ENCODE measurements at places on chromosomes 12 and 14.

DNA sequence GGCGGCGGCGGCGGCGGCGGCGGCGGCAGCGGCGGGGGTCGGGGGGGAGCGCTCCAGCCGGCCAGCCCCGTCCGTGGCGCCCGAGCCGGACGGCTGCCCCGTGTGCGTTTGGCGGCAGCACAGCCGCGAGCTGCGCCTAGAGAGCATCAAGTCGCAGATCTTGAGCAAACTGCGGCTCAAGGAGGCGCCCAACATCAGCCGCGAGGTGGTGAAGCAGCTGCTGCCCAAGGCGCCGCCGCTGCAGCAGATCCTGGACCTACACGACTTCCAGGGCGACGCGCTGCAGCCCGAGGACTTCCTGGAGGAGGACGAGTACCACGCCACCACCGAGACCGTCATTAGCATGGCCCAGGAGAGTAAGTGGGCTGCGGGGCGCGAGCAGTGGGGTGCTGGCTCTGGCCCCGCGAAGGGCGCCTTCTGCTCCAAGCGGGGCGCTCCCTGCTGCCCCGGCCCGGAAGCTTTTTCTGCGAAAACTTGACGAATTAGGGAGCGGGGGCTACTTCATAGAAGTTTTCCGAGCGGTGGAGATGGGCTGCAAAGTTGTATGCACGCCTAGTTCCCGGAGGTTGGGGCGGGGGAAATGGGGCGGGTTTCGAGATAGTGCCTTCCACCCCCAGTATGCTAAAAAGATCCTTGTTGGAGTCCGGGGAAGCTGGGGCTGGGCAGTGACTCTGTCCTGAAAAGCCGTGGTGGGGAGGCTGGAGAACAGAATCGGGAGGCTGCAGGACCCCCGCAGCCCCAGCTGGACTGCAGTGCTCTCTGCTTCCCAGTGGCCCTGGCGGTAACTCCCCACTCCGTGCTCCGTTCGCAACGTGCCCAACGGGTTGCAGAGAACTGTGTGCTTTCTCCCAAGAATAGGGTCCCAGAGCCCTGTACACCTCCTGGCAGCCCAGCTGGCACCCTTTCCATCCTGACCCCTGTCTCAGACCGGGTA lies 751 bp downstream of the GDF11 start:
- H3K27ac ChIP-seq, result no peak overlapping the region
- no peaks in the 10 kb centered on the region for H3K27me3 ChIP-seq
- peaks cover 42% of the 10 kb centered on the region for H3K4me1 ChIP-seq

DNA sequence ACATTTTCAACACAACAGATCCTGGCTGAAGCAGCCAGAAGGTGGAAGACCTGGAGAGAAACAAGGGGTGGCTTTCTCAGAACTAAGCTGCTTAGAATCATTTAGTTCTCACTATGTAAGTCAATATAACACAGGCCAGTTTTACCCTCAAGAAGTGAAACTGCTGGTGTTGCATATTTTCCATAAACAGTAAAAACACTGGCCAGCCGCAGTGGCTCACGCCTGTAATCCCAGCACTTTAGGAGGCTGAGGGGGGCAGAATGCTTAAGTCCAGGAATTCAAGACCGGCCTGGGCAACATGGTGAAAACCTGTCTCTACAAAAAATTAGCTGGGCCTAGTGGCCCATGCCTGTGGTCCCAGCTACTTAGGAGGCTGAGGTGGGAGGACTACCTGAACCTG lies 11.6 kb downstream of the STX2 start:
- H3K36me3 ChIP-seq, result peaks cover 7% of the 10 kb centered on the region
- no peaks in the 10 kb centered on the region for H3K27me3 ChIP-seq
- no peak overlapping the region for H3K4me3 ChIP-seq
- no peak for DNase-seq

GRCh38 chr12:25404955-25405354 lies 148.1 kb downstream of the LMNTD1 start:
- DNase-seq, result no peak
- no peak overlapping the region for H3K4me3 ChIP-seq
- no peaks in the 10 kb centered on the region for H3K36me3 ChIP-seq
- H3K27me3 ChIP-seq, result no peaks in the 10 kb centered on the region
- H3K27ac ChIP-seq, result no peak overlapping the region

DNA sequence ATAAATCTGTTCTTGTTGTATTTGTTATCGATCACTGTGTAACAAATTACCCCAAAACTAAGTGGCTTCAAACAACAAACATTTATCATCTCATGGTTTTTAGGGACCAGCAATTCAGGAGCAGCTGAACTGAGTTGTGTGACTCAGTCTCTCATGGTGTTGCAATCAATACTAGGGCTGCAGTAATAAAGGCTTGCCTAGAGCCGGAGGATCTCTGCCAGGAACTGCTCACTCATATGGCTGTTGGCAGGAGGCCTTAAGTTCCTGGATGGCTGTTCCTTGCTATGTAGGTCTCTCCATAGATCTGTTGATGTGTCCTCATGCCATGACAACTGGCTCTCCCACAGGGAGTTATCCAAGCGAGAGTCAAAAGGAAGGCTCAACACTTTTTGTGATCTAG lies 3.8 kb upstream of the PSMC6 start:
- H3K27me3 ChIP-seq, result no peaks in the 10 kb centered on the region
- no peak for DNase-seq
- peaks cover 21% of the 10 kb centered on the region for H3K4me1 ChIP-seq
- no peak overlapping the region for H3K4me3 ChIP-seq
- H3K36me3 ChIP-seq, result peaks cover 13% of the 10 kb centered on the region
- no peak overlapping the region for H3K27ac ChIP-seq

DNA sequence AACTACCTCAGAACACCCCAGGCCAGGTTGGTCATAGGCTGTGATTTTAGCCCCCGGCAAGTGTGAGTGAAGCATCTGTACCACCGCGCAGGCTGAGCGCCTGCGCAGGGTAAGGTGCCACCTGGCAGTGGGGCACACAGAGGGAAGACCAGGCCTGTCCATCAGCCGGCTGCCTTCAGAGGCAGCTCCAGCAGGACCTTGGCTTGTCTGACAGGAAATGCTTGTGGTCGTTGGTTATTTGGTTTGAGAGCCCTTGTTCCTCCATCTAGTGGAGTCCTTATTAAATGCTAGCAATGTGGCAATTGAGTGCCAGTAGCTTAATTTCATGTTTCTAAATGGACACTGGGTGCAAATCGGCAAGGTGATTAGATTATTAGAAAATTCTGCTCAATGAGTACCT lies 27.5 kb downstream of the SLC25A29 start:
- no peak overlapping the region for H3K27ac ChIP-seq
- no peak overlapping the region for H3K4me3 ChIP-seq
- no peak for DNase-seq
- H3K36me3 ChIP-seq, result peaks cover 19% of the 10 kb centered on the region
- peaks cover 47% of the 10 kb centered on the region for H3K4me1 ChIP-seq
- H3K27me3 ChIP-seq, result no peaks in the 10 kb centered on the region

- DNase-seq, result no peak
- peaks cover 2% of the 10 kb centered on the region for H3K36me3 ChIP-seq
- H3K4me1 ChIP-seq, result no peaks in the 10 kb centered on the region
- H3K27ac ChIP-seq, result no peak overlapping the region
- no peak overlapping the region for H3K4me3 ChIP-seq
- H3K27me3 ChIP-seq, result peaks cover 14% of the 10 kb centered on the region
These were observed 79.8 kb upstream of the ETV6 start for GRCh38 chr12:11569716-11570115.

- H3K4me3 ChIP-seq, result no peak overlapping the region
- H3K4me1 ChIP-seq, result peaks cover 17% of the 10 kb centered on the region
- peak overlapping the region; percentile 80 for H3K27ac ChIP-seq
- H3K36me3 ChIP-seq, result peaks cover 22% of the 10 kb centered on the region
- no peak for DNase-seq
These were observed 3.5 kb upstream of the RAN start for GRCh38 chr12:130868412-130868811.

- H3K4me1 ChIP-seq, result peaks cover 48% of the 10 kb centered on the region
- DNase-seq, result no peak
- no peaks in the 10 kb centered on the region for H3K36me3 ChIP-seq
- H3K27me3 ChIP-seq, result no peaks in the 10 kb centered on the region
- H3K4me3 ChIP-seq, result no peak overlapping the region
These were observed 10.0 kb upstream of the ITGA5 start for GRCh38 chr12:54429014-54429471.

DNA sequence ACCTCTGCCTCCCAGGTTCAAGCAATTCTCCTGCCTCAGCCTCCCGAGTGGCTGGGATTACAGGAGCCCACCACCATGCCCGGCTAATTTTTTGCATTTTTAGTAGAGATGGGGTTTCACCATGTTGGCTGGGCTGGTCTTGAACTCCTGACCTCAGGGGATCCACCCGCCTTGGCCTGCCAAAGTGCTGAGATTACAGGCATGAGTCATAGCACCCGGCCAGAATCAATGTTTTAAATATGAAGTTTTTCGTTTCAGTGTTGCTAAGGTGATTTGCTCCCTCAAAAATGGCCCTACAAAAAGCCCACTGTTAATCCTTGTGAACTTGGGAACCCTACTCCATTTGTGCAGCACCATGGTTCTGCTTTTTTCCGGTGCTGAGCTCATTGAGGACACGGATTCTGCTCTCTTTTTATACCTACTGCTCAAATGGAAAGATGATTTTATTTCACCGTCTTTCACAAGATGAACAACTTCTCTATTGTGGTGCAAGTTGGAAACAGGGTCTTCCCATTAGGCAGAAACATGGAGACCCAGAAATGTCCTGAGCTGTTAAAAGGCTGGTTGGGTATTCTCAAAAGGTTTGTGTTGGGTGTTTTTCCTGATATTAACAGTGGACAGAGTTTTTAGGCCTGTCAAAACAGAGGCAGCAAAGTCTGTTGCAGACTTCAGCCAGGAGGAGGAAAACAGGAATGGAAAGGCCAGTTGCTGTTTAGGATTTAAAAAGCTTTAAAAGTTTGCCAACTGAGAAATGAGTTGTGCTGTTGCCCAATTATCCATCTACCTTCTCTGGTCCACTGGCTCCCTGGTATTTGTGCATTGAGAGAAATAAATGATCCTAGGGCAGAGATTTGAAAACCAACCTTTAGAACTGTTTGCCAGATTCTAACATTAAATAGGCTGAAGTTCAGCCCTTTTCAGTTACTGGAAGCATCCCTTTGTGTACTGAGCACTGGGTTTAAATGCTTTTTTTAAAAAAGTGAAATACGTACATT lies 85.8 kb downstream of the ATP23 start:
- H3K27ac ChIP-seq, result no peak overlapping the region
- peaks cover 44% of the 10 kb centered on the region for H3K27me3 ChIP-seq
- no peaks in the 10 kb centered on the region for H3K4me1 ChIP-seq
- H3K36me3 ChIP-seq, result no peaks in the 10 kb centered on the region
- H3K4me3 ChIP-seq, result no peak overlapping the region
- DNase-seq, result no peak

GRCh38 chr12:96912261-96912660 lies 5.2 kb downstream of the NEDD1 start:
- peaks cover 9% of the 10 kb centered on the region for H3K36me3 ChIP-seq
- H3K4me3 ChIP-seq, result no peak overlapping the region
- no peak for DNase-seq

DNA sequence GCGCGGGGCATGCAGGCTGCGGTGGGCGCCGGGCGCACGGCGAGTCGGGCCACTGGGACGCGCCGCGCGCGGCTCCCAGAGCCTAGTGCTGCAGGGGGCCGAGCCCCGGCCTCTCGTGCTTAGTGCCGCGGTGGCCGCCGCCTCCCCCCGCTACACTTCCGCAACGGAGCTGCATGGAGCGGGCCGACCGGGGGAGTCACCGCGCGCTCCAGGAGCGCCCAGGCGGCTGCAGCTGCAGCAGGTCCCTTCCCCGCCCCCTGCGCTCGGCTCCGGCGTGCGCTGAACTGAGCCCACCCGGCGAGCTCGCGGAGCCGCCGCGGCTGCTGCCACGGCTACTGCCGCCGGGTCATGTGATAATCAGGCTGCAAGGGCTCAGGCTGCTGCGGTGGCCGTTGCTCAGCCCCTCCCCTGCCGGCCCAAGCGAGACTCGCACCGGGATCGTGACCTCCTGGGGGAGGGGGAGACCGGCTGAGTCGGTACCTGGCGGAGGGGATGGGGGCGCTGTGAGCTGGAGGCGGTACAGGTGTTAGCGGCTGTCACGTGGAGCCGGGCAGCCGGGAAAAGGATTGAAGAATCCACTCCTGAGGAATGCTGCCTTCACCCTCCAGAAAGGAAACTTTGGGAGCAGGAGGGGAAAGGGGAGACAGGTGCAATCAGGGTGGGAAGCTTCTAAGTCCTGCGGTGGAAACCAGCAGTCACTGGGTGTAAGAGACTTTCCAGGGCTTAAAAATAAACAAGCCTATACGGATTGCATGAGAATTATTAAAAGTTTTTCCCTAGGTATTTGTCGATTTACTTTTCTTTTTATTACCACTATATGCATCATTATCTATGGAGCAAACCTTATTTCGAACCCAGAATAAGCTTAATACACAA lies at the start of gene PPM1H:
TSS of gene PPM1H (minus strand) at position 352 of the 876 bp plus-strand sequence. CDS start 414 bp downstream, outside the sequence.
- peak within 1 kb of the TSS; percentile 78 for H3K4me3 ChIP-seq
- no peak for DNase-seq
- no peaks in the 10 kb centered on the region for H3K36me3 ChIP-seq

GRCh38 chr12:7047306-7047705 lies 13.2 kb upstream of the C1S start:
- no peak overlapping the region for H3K27ac ChIP-seq
- H3K36me3 ChIP-seq, result no peaks in the 10 kb centered on the region
- no peak overlapping the region for H3K4me3 ChIP-seq
- DNase-seq, result no peak
- no peaks in the 10 kb centered on the region for H3K4me1 ChIP-seq

DNA sequence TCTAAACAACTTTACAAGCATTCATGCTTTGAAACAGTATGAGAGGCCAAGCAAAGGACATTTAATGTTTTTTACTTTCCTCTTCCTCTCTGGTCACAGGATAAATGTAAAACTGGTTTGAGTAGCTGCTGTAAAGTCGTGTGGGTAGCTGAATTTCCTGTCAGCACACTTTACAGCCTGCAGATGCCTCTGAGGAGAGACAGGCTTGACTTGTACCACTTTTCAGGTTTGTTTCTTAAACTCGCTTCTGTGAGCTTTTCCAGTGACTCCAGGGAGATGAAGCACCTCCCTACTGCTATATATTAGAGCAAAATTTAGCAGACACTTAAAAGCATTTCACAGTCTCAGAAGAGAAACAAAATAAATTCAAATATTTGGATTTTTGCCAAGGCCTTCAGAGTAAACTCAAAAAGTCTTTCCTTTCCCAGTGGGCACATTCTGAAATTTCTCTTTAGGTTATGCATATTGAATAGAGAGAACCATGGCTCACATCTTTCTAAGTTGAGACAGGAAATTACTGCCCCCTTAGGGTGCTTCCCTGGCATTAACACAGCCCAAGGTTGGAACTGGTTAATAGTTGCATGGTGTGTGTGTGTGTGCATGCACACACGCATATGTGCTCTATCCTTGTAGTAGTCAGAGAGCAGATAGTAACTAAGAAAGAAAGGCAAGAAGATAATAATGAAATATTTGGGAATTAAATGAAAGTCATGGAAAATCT lies 557.3 kb upstream of the MIS18BP1 start:
- H3K36me3 ChIP-seq, result no peaks in the 10 kb centered on the region
- H3K4me3 ChIP-seq, result no peak overlapping the region
- H3K27me3 ChIP-seq, result no peaks in the 10 kb centered on the region
- no peak for DNase-seq

DNA sequence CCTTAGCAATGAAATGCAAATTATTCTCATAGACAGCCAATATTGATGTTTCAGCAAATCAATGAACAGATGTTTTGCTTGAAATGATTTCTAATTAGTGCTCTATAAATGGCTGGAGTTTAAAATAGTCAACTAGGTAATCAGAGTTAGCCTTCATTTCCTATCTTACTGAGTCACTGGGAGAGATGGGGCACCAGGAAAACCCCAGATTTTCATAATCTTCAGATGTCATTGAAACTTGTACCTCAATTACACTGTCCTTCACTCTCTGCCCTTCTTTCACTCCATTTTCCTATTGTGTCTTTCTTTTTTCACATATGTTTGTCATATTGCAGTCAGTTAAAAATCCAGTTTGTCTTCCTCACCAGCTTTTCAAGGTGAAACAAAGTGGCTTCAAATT lies 92.7 kb downstream of the C12orf75 start:
- no peak overlapping the region for H3K4me3 ChIP-seq
- H3K4me1 ChIP-seq, result no peaks in the 10 kb centered on the region
- H3K27me3 ChIP-seq, result no peaks in the 10 kb centered on the region
- H3K36me3 ChIP-seq, result no peaks in the 10 kb centered on the region
- no peak overlapping the region for H3K27ac ChIP-seq
- no peak for DNase-seq
